Non-pigmented ciliary epithelial cell (primary cell): ENCODE measurements at places on chromosomes 16 and 17.

- no peak for DNase-seq
These were observed 27.9 kb downstream of the MBTPS1 start for GRCh38 chr16:84088695-84089395.

- no peak for DNase-seq
These were observed 10.9 kb downstream of the CLUH start for GRCh38 chr17:2700491-2701141.

DNA sequence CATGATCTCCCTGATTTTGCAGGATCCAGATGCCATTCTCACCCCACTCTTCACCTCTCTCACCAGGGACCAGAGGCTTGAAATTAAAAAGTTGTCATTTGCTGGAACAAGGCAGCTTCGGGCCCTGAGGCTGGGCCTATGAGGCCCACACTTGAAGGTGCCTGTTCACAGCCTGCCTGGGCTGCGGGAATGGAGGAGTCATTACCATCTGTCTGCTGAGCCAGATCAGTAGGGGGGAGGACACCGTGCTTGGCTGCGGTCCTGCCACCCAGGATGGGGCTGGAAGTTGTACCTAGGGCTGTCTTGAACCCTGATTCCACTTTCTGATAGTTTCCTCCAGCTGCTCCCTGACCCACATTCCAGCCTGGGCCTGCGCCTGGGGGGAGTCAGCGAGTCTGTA, 208.3 kb upstream of the N4BP1 start:
- no peak for DNase-seq

- DNase-seq, result no peak
These were observed 110.2 kb upstream of the ERCC4 start for GRCh38 chr16:13809765-13810164.
